ENCODE measurements at places on chromosomes 1 and 21.

DNA sequence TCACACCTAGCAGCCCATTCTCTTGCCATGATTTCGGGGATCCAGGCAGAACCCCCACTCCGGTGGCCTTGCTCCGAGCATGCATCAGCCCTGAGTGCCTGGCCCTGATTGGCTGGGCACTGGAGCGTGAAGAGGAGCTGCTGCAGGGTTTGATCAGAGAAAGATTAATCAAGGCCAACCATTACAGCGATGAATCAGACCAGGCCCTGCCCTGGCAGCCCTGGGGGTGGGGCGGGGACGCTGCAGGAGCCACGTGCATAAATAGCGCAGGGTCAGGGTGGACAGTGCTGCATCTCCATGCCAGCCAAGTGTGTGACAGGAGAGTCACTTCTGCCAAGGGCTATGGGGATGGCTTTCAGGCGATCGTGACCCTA, 3.4 kb upstream of the FAM131C start:
- DNase-seq = no peak

DNA sequence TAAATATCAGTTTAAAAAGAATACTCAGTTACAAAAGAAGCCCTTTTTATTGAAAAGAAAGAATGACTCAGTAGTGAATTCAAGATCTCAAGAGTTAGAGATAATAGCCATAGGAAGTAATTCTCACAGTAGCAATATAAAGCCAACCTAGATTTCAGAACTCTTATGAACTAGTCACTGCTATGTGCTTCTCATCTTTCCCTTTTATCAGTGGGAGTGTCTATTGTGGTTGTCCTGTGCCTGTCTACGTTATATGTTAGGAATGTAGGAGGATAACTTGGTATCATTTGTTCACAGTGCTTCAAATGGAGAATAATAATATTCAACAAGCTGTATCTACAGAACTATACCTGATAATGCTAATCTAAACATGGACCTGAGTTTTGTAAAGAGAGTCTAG, 73.1 kb upstream of the RGS21 start:
- DNase-seq = no peak

DNA sequence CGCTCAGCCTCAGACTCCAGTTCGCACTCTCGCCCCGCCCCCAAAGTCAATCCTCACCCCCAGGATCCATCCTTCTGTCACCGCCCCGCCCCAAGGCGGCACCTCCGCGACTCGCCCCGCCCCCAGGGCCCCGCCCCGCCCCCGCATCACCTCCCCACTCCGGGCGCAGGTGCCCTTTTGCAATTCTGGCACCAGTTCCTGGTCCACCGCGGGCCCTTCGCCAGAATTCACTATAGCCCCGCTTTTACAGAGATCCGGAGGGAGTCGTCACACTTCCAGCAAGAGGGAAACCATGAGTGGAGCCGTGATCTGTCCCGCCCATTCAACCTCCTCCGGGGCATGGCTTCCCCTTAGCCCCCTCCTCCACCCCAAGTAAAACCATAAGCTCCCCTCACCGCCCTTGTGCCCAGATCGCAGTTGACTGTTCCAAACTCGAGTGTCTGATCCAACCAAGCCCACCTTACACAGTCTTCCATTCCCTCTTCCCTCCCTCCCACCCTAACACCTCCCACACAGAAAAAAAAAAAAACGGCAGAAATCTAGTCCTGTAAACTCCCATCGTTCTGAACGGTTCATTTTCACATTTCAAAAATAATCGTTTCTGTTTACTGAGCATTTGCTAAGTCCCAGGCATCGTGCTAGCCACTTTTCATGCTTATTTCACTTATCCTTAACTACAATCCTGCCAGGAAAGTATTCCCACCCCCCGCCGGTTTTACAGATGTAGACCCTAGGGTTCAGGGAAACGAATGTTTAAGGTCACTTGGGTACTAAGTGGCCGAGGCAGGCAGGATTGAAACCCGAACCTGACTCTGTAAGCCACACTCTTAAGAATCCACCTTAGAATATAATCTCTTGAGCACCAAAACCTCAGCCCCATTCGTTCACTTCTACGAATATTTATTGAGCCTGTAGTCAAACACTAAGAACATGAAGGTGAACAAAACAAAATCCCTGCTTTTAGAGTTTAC, 1.3 kb upstream of the DNAJC16 start:
- DNase-seq = no peak

GRCh38 chr1:25245809-25246599, 1.2 kb downstream of the RSRP1 start:
- DNase-seq = no peak

DNA sequence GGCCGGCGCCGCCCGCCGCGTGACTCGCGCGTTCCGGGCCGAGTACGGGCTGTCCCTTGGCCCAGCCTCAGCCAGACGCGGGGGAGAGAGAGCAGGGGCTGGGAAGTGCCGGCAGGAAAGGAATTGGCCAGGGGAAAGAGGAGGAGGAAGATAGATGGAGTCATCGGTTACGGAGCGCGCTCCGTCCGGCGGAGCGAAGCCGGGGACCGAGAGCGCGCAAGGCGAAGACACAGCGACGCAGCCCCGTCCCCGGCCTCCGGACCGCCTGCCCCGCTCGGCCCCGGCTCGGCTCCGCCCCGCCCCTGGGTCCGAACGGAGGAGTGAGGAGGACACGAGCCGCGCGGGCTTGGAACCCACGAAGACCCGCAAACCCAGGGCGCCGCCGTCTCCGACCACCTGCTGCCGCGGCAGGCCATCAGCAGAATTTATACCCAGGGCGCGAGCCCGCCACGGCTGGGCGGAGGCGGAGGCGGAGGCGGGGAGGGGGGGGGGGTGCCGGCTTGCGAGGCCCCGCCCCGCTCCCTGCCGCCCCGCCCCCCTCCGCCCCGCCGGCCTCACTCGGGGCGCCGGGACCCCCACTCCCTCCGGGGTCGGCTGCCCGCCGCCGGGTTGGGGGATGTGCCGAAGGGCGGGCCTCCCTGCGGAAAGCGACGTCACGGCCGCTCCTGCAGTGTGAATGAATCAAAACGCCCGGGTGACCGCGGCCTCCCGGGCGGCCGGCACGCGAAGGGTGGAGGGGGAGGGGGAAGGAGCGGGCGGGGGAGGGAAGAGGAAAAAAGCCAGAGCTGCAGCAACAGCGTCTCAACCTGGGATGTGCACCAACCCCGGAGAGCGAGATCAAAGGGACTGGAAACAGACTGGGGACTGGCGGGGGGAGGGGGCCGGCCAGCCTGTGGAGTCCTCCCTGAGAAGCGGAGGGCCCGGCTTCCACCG, at the start of gene LHX4:
LHX4 (plus strand) TSS at position 782 of the 933 bp plus-strand sequence. CDS start 266 bp downstream, outside the sequence.
- DNase-seq = no peak

- no peak for DNase-seq
Measured at GRCh38 chr1:108706643-108707042, 6.1 kb upstream of the FNDC7 start.

GRCh38 chr1:208024406-208024805, 113.5 kb upstream of the CD34 start:
- no peak for DNase-seq

GRCh38 chr1:62906428-62906886, 122.5 kb downstream of the ATG4C start:
- DNase-seq = no peak

DNA sequence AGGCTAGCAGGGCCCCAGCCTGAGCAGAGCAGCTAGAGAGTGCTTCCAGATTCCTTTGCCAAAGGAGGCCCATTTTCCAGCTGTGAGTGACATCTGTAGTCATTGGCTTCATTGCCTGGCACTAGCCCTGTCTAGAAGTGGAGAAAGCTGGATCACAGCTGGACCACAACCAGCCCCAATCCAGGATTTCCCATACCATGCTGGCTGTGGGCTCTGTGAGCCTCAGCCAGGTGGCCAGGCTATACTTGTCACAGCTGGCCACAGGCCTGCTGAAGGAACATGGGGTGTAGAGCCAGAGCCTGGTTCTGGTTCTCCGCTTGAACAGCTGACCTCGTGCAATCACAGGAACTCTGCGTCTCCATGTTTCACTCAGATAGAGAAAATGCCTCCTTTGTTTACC, 36.6 kb downstream of the RIMKLA start:
- DNase-seq = no peak

GRCh38 chr21:36701756-36702621, 3.1 kb downstream of the SIM2 start:
- no peak for DNase-seq
